CD4-positive, alpha-beta T cell treated with Interleukin-15 for 4 hours (primary cell): ENCODE measurements at places on chromosomes 7 and 10.

- no peak for DNase-seq
Measured at GRCh38 chr7:108589874-108590273, 20.2 kb downstream of the DNAJB9 start.

DNA sequence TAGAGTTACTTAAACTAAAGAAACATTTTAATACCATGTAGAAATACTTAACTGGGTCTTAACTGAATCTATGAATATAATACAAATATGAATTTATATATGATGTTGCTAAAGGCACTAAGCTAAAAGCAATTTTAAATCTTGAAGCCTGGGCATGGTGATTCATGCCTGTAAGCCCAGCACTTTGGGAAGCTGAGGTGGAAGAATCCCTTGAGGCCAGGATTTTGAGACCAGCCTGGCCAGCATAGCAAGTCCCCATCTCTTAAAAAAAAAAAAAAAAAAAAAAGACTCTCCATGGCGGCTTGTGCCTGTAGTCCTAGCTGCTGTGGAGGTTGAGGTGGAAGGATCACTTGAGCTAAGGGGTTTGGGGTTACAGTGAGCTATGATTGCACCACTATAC lies 95.3 kb downstream of the CCSER2 start:
- no peak for DNase-seq

DNA sequence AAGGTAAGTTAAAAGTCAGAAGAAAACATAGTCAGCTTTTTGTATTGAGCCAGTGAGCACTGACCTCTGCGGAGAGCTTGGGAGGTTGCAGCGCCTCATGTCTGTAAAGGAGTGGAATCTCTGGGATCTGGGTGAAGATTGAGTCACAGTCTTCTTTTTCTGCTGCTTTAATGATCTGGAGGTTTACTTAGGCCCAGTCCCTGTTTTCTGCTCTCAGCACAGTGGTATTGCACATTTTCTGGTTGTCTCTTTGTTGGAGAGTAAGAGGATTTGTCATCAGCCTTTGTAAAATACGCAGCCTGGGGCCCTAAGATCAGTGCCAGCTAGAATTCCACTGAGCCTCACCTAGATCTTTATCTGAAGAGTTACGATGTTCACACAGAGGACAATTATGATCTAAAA lies 58.3 kb upstream of the GJD4 start:
- DNase-seq: no peak

- DNase-seq: no peak
Measured at GRCh38 chr7:100681491-100682227, 8.1 kb downstream of the GNB2 start.

DNA sequence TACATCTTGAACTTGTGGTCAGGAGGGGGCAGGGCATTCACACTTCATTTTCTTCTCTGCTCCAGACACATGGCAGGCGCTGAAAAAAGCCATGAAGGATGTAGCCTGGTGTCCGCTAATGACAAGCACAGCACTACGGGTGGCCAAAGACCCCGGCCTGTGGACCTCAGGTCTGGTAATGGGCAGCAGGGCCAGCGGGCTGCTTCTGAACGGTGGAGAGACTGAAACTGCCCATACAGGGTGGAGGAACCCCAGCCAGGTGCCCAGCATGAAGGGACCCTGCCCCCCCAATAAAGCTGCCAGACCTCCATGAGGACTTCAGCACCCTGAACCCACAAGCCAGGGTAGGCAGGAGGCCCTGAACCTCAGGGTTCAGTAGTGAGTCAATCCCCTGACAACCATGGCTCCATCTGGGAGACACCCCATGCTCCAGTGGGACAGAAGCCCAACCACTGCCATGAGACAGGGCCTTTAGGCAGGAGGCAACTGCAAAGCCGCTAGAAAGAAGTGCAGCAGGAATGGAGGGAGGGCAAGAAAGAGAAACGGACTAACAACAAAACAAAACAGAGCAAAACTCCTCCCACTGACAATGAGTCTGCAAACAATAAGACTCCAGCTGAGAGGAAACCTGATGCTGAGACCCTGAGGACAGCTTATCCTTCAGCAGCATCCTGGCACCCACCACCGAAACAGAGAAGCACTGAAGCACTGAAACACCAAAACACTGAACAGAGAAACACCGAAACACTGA lies 140.2 kb upstream of the PPP2R2D start:
- DNase-seq: no peak
